ENCODE measurements at places on chromosomes 11 and 22.

GRCh38 chr22:25510876-25511275 lies 53.6 kb upstream of the GRK3 start:
- DNase-seq: no peak

GRCh38 chr11:64803846-64804345 lies 882 bp upstream of the MAP4K2 start:
- no peak for DNase-seq

- no peak for DNase-seq
Measured at GRCh38 chr11:134407321-134407828, 4.7 kb downstream of the B3GAT1 start.

DNA sequence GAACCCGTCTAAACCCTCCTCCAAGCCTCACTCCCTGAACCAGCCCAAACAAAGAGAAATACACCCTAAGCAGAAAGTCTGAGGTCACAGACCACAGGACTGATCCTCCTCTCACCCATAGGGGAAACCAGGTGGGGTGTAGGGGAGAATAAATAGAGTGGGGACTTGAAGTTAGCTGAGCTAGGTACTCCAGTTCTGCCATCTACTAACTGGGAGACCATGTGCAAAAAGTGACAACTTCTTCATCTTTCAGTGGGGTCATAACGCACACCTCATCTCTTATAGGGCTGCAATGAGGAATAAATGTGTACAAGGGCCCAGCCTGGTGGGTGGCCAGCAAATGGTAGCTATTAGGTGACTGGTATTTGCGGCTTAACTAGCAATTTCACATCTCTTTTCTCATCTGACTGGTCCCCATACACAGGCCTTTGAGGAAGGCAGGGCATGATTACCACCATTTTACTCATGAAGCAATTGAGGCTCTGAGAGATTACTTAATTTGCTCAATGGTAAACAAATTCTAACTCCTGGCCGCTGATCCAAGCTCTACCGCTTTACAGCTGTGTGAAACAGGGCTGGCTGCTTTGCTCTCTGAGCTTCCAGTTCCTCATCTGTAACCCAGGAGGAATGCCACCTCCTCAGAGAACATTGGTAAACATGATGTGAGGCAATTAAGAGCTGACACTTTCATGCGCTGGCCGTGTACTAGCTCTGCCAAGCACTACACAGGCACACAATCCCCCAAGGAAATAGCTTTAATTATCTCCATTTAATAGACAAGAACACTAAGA lies 16.6 kb downstream of the TBC1D10A start:
- DNase-seq: no peak

DNA sequence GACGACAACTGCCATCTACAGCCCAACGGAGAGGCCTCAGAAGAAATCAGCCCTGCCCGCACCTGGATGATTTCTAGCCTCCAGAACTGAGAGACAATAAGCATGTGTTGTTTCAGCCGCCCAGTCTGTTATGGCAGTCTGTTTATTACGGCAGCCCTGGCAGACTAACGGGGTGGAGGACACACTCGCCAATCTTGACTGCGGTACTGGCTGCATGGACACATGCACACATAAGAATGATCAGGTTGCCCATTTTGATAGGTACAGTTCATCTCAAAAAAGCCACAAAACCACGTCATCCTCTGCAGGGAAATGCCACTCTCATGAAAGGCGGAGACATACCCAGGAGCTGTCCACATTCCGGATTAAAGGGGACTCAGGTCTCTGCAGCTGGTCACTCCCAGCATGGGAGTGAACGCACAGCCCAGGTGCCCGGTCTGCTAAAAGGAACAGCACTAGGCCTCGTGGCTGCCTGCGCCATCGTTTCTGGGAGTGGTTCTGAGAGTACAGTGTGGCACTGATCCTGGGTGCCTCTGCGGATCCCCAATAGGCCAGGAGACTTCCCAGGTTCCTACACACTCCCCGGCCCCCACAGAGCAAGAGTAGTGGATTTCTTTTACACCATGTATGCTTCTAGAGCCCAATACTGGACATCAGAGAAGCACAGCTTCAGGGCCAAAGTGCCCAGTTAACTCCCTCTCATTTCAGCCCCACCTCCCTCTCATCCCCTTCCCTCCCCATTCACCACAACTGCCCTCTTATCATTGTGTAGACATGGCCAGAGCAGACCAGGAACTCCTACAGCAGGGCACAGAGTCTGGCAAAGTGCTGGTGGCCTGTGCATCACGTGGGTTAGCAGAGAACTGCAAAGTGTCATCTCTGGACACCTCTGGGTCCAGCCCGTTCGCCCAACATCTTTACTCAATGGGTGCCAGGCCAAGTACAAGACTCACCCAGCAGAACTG lies 11.7 kb upstream of the COMT start:
- no peak for DNase-seq

DNA sequence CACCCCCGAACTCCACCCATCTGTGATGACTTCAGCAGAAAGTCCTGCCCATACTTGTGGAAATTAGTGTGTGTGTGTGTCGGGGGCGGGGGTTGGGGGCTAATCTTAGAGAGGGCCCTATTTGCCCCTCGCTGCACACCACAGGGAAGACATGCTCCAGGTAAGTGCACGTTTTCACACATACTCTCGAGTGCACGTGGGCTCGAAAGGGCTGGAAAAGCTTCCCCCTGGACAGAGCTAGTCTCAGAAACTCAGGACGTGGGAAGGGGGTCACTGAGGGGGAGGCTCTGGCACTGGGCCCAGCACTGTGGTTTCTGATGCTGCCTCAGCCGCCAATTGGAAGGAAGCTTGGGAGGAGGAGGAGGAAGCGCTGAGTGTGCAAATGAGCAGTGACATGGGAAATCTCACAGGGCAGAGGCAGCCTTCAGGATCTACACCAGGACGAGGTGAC lies 40.7 kb upstream of the CD82 start:
- no peak for DNase-seq

DNA sequence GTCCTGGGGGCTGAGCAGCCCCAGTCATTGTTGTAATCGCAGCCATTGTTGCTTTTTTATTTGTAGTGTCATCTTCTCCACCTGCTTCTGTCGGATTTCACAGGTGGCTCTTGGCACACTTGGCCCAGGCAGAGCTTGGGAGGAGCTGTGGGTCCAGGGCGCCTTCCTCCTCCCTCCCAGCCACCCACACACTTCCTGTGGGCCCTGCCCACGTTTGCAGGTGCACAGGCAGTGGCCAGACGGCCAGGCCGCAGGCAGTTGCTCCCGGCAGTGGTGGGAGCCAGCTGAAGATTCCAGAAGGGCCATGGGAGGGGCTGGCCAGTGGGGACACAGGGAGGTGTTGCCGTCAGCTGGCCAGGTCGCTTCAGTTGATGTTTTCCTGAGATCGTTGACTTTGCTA lies 1191.9 kb downstream of the BRD1 start:
- DNase-seq: no peak

DNA sequence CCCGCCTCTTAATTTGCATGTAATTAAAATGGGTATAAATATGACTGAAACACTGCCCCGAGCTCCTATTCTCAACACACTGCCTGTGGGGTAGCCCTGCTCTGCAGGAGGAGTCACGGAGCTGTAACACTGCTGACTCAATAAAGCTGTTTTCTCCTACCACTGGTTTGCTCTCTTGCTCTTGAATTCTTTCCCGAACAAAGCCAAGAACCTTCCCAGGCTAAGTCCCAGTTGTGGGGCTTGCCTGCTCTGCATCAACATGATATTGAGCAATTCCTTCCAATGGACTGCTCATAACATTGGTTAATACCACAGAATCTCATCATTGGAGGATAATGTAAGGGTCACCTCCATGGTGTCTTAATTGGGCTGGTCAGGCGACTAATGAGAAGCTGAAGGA lies 114.4 kb downstream of the FBXO7 start:
- DNase-seq: no peak

- DNase-seq: no peak
Measured at GRCh38 chr11:17272801-17273200, 3.7 kb upstream of the NUCB2 start.

DNA sequence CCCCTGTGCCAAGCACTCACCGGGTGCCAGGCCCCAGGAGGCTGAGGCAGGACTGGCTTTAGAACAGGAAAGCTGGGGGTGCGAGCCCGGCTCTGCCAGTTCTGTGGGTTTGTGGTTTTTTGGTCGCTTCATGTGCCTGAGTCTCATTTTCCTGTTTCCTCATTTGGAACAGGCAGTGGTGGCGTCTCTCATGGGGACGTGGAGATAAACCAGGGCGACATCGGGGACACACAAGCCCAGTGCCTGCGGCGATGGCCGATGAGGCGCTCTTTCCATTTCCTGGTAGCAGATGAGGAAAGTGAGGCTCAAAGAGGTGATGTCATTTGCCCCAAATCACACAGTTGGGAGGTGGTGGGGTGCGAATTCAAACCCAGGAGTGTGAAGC lies 20.8 kb upstream of the CHKA start:
- no peak for DNase-seq

GRCh38 chr11:75721852-75722668 lies 4.4 kb downstream of the MOGAT2 start:
- no peak for DNase-seq

- no peak for DNase-seq
Measured at GRCh38 chr22:29331213-29331612, 15.7 kb upstream of the RASL10A start.

GRCh38 chr22:33952776-33953175 lies 32.5 kb upstream of the LARGE1 start:
- DNase-seq: no peak

GRCh38 chr11:119763071-119763728 lies 34.2 kb upstream of the NECTIN1 start:
- no peak for DNase-seq

DNA sequence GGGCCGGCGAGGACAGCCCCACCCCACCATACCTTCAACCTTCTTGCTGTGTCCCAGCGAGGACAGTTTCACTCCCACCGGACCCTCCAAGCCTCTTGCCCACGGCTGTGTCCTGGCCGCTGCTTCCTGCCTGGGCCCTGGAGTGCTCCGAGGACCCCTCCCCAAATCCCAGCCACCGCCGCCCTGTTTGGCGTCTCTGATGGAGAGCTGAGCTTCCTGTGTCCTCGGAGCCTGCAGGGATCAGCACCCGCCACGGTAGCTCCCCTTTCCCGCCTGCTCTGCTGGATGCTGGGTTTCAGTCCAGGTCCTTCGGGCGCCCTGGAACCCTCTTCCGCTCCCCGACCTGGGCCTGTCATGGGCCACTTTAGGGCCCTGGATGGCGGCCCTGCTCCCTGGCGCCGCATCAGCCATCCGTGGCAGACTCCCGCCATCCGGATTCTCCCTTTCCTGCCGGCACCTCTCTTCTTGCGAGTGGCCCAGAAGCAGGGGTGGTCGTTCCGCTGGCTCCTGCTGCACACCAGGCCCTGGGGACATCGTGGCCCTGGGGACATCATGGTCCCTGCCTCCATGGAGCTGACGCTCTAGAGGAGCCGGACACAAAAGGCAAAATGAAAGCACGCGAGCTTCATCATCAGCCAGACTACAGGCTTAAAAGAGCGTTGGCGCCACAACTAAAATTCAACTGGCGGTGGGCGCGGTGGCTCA lies 34.3 kb upstream of the GAL start:
- no peak for DNase-seq

GRCh38 chr11:19676475-19677380 lies 35.9 kb upstream of the NAV2 start:
- no peak for DNase-seq

DNA sequence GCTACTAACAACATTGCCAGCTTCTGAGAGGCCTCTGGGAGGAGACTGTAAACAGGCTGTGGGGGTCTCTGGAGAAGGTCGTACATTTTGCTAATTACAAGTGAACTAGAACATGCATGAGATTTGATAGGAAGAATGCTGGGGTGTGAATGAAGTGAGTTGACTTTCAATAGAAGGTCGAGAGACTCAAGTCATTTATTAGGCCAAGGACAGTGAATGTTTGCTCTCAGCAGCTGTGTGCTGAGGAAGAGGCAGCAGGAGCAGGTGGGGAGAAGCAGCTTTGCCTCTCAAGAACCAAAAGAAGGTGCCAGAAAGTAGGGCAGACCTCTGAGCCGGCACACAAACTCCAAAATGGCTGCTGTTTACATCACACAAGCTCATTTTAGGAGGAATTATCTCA lies 91.7 kb downstream of the PIWIL4 start:
- no peak for DNase-seq

GRCh38 chr11:96012086-96012824 lies 88.3 kb upstream of the MTMR2 start:
- peak; percentile 48 for DNase-seq
